Stimulated activated CD8-positive, alpha-beta memory T cell treated with anti-CD3 and anti-CD28 coated beads, Interleukin-15, amount 100 ng/mL, for 24 hours (primary cell): ENCODE measurements at places on chromosomes 2 and 18.

GRCh38 chr2:15588329-15588919, 3.2 kb upstream of the DDX1 start:
- no peak for DNase-seq

GRCh38 chr18:28163201-28163775, 13.6 kb downstream of the CDH2 start:
- no peak for DNase-seq

GRCh38 chr2:232486558-232487384, 863 bp downstream of the ECEL1 start:
- no peak for DNase-seq

GRCh38 chr2:201709747-201710146, 11.3 kb upstream of the MPP4 start:
- no peak for DNase-seq

- no peak for DNase-seq
These were observed 55.1 kb downstream of the SP100 start for GRCh38 chr2:230471074-230471473.

- DNase-seq, result no peak
These were observed 178.8 kb upstream of the CHST9 start for GRCh38 chr18:27363872-27364271.

DNA sequence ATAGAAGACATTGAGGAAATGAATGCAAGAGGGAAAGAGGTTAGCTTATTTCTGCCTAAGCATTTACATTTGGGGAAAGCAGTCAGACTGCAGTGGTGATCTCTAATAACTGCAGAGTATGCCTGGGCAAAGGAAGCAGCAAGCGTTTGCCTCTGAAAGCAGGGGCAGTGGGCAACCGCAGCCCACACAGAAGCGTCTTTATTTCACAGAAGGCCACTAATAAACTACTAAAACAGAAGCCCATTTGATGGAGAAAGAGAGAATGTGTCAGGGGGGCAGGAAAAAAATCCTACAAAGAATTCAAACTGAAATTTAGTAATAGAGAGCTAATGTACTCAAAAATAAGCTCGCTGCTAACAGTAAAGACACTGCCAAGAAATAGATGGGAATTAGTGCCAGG, 53.1 kb downstream of the LRRTM4 start:
- no peak for DNase-seq

DNA sequence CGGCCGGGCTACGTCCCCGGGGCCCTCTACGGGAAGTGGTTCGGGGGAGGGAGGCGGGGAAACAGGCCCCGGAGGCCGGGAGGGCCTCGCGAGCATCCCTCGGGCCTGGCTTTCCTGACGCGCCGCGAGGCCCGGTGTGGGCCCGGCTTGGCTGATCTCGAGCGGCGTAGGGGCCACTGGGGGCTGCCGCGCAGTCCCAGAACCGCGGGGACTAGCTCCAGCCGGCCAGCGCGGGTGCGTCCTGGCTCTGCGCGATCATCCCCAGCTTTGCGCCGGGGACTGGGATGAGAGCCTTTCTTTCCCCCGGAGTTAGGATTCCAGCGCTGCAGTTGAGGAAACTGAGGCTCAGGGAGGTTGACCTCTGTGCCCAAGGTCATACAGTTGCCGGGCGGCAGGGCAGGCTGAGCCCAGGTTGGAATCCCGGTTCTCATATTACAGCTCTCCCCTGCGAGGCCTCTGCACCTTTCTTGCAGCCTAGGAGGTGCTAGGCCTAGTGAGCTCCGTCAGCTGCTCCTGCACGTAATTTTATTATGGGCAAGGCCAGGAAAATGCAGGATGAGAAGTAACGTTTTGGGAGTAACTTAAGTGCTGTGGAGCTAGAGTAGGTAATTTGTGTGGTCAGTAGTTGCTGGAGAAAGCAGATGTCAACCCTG, 501 bp downstream of the LPIN1 start:
- no peak for DNase-seq

GRCh38 chr18:61596296-61596695, 263.1 kb downstream of the CDH20 start:
- no peak for DNase-seq

DNA sequence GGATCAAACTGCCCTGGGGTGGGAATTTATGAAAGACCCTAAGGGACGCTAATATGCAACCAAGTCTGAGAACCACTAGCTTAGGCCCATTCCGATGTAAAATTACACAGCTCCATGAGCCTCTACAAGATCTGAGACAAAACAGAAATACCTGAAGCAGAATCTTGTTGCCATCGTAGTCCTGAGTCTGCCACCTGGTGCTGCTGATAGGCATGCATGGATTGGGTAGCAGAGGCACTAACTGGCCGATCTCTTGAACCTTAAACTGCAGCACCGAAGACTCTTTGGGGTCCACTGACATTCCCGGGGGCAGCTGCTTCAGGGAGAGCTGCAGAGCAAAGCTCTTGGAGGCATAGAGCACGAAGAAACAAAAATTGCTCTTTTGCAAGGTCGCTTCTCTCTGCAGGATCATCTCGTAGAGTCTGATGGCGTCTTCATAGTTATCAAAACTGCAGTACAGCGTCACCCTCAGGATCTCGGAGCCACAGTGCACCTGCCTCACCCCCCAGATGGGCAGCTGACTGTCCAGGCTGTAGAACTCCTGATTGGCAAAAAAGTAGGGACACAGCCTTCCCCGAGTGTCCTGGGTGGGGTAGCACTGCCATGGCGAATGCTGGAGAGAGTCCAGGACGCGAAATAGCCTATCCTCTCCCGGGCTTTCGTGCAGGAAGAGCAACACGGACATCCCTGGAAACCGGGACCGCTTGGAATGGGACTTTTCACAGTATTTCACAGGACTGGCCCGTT, 848 bp downstream of the FAM124B start:
- no peak for DNase-seq

GRCh38 chr2:70357684-70358071, 55.8 kb upstream of the FAM136A start:
- no peak for DNase-seq

- no peak for DNase-seq
These were observed 25.8 kb upstream of the ERICH2 start for GRCh38 chr2:170744248-170745002.

DNA sequence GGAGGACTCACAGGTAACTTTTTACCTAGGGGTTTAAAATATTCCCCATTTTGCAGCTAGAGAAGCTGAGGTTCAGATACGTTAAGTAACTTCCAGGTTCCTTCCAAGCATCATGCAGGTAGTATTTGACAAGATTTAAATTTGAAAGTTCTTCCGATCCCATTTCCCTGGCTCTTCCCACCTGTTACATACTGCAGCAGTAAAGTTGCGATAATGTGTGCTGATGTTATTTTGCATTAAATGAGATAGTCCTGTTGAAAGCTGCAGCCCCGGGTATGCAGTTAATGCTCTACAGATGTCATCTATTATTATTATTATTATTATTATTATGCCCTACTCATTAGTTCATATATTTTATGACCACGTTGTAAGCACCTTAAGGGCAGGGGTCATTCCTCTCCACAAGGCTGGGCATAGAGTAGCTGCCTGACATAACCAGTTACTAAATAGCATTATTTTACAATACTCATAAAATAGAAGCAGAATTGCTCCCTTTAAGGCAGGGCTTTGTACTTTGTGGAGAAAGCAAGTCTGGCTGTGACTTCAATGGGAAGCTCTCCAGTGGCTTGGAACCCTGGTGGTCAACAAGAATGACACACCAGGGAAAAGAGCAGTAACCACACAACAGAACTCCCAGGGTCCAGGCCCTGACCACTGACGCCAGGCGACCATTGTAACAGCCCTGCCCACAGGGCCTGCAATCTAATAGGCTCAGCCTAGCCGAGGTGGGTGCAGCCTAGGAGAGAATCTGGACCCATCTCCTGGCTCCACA, 112.0 kb upstream of the STPG4 start:
- DNase-seq, result no peak

GRCh38 chr18:46387441-46388131, 269.4 kb downstream of the LOXHD1 start:
- DNase-seq, result no peak

DNA sequence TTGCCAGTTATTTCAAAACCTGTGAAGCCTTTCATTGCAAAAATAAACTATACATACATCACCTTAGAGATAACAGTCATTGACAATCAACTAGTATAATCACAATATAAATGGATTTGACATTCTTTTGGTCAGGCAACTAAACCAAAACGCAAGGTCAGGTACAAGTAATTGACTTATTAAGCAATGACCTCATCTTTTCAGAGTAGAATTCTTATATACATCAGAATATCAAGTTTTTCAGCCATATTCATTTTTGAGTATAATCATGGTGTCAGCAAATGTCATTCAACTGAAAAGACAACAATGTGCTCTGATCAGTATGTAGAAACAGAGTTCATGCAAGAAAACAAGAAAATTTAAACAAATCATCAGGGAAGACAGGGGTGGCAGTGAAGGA, 208.6 kb downstream of the TGIF1 start:
- no peak for DNase-seq

- DNase-seq, result no peak
These were observed 1480.0 kb downstream of the LRP1B start for GRCh38 chr2:140650825-140651224.

DNA sequence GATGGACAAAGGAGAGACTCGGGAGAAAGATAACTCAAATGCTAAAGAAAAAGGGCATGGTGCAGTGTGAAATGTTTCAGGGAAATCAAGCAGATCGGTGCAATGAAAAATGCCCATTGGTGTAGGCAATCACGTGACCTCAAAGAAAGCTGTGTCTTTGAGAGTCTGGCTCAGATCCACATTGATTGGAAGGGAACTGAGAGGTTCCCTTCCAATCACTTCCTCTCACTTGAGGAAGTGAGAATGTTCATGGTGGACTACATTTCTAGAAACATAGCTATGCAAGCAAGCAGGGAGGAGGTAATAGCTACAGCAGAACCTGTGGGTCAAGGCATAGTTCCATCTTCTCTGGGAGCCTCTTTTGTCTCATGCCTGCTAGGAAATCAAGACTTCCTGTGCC, 187.4 kb downstream of the LPIN1 start:
- DNase-seq, result no peak

DNA sequence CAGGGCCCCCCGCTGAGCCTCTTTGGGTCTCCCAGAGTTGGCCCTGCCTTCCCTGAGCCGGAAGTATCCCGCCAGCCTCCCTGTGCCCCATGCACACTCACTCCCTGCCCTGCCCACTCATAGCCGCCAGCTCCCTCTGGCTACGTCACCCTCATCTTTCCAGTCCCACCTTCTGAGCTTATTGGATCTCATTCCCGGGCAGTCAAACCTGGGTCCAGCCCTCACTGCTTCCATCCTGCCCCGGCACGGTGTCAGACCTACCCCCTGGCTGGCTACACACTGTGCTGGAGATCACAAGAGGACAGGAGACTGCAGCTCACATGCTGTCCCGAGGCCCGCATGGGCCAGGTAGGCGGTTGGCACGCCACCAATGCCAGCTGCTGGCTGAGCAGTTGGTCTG, 147.2 kb downstream of the ASB1 start:
- DNase-seq, result no peak

DNA sequence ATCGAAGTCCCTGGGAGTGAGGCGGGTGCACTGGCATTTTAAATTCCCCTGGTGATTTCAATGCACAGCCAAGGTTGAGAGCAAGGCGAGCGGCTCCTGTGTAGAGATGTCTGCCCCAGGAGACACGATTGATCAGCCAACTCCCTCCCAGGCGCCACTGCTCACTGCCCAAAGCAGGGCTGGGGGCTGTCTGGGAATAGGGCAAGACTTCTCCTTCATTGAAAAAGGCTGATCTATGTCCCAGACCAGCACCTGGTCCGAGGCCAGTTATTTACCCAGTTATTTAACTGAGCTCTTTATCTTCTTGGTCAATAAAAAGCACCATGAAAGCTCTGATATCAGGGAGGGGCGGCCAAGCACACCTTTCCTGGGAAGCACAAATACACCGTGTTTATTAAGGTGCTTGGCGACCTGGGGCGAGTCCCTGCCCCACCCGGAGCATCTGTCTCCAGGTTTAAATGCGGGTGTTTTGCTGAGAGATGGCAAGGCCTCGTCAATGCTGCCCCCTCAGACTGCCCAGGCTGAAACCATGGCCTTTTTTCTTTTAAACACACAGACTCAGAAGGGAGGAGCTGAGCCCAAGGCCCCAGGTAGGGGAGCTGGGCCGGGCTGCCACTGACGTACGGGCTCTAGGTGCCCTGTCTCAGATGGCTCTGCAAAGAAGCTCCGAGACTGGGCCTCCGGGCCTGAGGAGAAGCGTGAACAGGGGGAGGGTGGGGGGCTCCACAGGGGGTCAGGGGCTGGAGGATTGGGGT, 73.9 kb upstream of the HPCAL1 start:
- no peak for DNase-seq

DNA sequence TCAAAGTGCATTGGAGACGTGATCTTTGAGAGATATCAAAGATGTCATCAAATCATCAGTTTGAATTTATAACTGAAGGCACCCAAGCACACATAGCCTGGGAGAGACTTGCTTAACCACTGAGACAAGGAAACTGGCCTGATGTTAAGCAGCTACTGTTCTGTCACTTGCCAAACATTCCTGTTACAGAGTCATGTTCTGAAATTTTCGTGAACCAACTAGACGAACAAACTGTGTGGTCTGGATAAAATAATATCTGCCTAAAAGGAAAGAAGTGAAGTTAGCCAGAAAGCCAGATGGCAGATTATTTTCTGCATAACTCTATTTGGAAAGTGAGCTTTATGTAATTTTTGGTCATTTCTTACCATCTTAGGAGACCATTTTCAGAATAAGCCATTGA, 51.4 kb downstream of the SPATS2L start:
- DNase-seq, result no peak

- DNase-seq, result no peak
These were observed 25.3 kb downstream of the RAMP1 start for GRCh38 chr2:237884681-237885080.

DNA sequence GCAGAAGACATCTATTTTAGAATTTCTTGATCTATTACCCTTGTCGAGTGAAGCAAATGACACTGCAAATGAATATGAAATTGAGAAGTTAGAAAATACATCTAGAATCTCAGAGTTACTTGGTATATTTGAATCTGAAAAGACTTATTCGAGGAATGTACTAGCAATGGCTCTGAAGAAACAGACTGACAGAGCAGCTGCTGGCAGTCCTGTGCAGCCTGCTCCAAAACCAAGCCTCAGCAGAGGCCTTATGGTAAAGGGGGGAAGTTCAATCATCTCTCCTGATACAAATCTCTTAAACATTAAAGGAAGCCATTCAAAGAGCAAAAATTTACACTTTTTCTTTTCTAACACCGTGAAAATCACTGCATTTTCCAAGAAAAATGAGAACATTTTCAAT, 370.4 kb downstream of the XIRP2 start:
- DNase-seq, result no peak

DNA sequence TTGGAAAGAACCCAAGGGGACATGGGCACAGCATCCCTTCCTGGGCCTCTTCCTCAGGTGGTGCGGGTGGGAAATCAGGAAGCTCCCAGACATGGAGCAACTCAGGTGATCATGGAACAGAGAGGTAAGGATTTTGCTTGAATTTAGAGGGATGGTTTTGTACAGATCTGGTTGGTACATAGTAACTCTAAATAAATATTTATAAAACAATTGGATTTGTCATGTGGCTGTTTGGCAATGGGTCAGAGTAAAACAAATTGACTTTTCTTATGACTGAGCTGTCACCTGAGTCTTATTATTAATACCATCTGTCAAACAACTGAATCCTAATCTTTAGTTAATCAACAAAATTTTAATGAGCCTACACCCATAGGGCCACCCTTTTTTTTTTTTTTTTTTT, 19.4 kb upstream of the TMEM178A start:
- no peak for DNase-seq
